ENCODE measurements at places on chromosomes 2 and 18.

GRCh38 chr2:43045866-43046265 is 180.5 kb downstream of the ZFP36L2 start:
- no peak for DNase-seq

- DNase-seq: no peak
These were observed 831.2 kb upstream of the CDH2 start for GRCh38 chr18:29007986-29008654.

DNA sequence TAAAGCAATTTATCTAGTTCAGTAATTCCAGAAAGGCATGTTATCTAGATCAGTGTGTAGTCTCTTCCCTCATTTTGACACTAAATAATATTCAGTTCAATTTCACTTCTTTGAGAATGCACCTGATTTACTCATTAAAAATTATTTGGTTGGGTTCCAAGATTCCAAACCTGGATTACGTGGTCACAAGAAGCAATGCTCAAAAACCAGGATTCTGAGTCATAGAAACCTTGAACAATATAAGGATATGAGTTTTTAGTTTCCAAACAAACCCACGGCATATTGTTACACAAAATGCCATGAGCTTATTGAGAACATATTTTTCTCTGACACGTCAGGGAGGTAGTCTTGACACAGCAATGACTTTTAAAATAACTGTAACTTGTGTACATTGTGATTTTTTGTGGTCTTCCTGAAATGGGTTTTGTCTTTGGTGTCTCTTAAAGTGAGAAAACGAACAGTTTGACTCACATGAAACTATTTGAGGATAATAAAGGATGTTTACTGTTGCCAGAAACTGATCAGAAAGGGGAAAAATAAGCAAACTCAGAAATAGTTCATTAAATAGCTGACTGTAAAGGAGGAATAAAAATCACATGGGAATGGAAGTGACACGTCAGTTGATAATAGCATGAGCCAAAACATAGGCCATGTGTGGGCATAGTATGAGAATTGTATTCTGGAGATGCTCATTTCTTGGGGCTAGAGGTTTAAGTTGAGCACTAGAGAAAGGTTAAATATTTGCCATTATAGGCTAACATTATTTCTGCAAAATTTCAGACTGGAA is 617.7 kb upstream of the CDH2 start:
- DNase-seq: peak; percentile 22

GRCh38 chr2:224084266-224084892 is 45.3 kb upstream of the SERPINE2 start:
- DNase-seq: no peak

DNA sequence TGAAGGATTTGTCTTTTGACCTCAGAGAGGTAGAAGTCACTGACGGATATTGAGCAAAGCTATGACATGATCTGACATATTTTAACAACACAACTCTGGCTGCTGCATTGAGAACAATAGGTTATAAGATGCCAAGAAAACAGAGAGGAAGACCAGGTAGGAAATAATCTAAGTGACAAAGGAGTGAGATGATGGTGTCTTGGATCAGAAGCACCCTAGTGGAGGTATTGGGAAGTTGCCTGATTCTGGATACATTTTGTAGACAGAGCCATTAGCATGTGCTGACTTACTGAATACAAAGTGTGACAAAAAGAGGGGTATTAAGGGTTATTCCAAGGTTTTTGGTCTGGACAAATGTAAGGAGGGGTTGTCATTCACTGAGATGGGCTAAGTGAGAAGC is 1438.1 kb downstream of the DPP10 start:
- DNase-seq: no peak

DNA sequence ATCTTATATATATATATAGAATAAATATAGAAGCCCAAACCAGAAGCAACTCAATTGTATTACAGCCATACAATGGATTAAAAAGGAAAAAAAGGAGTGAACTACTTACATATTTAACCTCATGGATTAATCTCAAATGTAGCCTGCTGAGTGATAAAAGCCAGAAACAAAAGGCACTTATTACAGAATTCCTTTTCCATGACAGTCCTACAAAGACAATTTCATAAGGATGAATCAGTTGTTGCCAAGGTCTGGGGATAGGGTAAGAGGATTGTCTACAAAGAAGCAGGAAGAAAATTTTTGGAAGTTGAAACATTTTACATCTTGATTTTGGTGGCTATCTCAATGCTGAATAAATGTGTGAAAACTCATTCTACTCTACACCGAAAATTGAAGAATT is 103.9 kb upstream of the DCC start:
- DNase-seq: peak; percentile 74

DNA sequence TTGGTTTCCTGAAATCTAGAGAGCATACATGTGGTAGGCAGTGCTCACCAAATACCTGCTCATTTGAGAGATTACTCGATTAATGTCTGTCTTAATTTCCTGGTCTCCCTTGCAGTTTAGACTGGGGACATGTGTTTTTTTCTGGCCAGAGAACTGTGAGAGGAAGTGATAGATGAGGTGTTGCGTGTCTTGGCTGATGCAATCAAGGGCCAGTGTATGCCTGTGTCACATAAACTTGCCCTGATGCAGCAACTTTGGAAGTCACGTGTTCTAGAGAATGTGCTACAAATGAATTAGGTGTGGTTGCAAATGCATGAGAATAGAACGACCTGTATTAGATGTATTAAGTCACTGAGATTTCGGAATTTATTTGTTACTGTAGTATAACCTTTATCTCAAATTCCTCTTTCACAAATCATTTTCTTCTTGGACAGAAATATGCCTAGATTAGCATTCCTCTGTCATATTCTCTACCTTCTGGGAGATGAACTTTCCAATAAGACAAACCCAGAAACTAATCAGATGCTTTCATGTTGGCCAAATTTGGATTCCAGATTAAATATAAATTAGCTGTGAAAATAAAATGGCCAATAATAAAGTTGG is 9.9 kb upstream of the IL1A start:
- peak; percentile 73 for DNase-seq

DNA sequence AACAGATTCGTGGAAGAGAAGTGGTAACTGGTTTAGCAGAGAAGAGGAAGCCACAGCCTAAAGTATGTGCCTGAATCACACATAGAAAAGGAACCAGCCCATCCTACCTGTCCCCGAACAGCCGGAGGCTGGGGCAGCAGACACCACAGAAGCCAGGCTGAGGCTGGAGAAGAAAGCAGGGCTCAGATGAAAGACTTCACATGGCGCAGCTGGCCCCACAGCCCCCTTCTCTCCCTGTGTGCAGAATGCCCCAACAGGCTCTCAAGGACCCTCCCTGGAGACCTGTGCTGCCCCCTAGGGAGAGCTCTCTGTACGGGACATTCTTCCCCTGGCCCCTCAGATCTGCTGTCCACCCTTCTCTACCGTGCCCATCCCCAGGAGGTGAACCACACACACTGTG is 83.5 kb upstream of the RAB12 start:
- no peak for DNase-seq

DNA sequence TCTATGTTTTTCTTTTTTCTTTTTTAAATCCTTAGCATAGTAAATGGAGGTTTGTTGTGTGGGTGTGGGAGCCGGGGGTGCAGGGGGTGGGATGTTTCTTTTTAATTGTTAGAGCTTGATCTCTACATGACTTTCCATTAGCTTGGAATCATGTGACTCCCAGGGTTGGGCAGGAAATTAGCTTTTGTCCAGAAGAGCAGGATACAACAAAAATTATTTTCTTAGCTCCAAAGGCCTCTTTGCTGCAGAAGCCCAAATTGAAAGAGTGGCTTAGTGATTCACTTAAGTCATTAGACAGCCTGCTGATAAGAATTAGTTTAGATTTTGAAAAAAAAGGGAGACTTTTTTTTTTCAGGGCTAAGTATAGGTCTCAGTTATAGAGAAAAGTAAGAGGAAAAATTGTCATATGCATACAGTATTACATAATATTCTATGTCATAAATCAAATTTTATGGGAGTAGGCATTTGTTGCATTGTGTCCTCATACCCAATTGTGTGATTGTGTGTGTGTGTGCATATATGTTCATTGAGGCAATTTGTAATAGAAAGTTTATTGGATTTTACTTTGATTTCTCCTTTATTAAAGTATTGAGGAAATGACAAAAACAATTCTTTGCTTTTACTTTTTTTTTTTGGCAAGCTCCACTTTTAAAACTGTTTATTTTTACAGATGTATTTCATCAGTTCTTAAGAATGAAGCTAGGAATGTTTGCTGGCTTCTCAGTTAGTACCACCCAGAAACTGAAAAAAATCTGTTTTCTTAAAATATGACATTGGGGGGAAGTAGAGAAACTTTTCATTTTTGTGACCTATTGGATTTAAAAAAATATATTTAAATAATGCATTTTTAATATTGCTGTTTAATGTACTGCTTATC is 47.4 kb downstream of the TSPYL6 start:
- peak; percentile 77 for DNase-seq

DNA sequence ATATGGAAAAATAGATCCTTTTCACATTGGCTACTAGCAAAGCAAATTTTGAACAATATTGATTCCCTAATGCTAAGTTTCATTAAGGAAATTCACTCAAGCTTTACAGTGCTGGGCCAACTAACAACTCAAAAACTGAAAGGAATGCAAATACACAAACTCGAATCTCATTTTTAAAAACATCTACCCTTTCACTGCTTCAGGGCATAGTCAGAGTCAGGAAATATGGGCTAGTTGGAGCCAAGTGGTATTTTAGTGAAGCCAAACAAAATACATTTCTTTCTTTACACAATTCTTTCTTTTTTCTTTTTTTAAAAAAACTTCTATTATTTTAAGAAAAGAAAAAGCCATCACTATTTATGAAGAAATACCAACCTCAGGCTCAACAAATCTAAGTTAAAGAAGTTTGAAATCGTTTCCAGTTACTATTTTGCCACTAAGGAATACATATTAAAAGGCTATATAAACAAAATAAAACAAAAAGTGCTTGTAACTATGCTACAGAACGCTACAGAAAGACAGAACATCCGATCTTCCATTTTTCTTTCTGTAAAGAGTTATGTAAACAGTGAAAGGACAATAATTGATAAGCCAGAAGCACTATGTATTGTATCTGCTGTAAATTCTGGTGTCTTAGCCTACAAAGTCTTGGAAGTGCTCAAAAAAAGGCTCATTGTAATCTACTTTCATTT is 113.6 kb upstream of the STK17B start:
- peak; percentile 70 for DNase-seq

DNA sequence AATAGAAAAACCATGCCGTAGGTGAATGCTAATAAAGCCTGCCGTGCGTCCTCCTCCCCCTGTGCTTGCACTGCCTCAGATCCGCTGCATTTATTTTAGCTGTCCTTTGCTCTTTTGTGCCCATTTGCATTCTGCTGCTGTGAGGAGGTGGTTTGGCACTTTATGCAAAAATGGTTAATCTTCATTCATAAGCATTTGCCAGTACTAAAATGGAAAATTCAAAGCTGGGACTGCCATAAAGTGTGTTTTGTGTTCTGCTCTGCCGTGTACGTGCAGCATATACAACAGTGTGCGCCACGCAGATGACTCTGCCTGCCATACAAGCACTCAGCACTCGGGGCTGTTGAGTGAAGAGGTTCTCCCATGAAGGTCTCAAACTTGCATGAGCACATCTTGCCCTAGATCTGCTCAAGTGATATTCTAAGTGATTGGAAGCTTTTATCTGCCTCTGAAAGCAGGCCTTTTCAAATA is 73.6 kb downstream of the SPATS2L start:
- no peak for DNase-seq

DNA sequence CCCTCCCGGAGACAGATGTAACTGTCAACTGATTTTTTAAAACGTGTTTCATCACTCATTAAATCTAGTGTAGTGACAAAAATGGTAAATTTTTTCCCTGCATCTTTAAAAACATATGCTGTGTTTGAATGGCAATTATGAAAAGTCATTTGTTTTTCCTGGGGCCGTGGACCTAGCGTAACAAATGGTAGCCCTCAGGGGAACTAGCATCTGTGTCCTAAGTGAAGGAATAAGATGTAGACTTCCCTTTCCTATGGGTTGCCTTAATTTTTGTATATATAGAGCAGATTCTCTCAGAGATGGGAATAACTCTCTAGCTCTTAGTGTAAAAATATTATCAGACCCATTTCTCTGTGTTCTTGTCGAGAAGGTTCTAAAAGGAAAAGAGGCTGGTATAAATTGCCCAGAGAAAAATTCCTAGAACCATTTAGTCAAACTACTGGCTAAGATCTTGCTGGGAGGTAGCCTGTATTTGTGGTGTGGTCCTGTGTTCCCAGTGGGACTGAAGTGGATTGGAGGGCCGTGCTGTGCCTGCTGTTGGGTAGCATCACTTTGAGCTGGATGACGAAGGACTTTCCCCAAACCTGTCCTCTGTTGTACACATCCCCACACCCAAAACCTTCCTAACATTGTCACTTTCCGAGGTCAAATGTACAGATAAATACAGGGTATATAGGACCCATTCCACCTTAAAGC is 85.8 kb downstream of the LIMS1 start:
- DNase-seq: no peak

All from fibroblast of skin of scalp (primary cell).